Activated CD4-positive, CD25-positive, alpha-beta regulatory T cell treated with anti-CD3 and anti-CD28 coated beads, Interleukin-2, amount 50 U/mL, for 72 hours (primary cell): ENCODE measurements at places on chromosomes 12 and 14.

- DNase-seq = no peak
These were observed 15.7 kb upstream of the KCNA1 start for GRCh38 chr12:4894019-4894418.

DNA sequence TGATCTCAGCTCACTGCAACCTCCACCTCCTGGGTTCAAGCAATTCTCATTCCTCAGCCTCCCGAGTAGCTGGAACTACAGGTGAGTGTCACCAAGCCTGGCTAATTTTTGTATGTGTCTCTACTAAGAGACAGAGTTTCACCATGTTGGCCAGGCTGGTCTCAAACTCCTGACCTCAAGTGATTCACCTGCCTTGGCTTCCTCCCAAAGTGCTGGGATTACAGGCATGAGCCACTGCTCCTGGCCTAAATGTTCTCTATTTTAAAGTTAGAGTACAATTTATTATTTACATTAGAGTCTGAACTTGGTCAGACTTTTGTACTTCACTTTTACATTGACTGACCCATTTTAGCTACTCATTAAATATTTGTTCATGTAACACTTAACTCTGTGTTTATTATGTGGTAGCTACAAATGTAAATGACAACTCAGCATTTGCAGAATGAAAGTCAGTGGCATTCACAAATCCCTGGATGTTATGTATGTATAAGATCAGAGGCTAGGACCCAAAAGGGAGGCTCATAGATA lies 409.6 kb downstream of the APAF1 start:
- DNase-seq = no peak

- DNase-seq = no peak
These were observed 271.0 kb upstream of the RTL1 start for GRCh38 chr14:101174522-101174838.

GRCh38 chr12:106097011-106097410 lies 41.7 kb downstream of the NUAK1 start:
- no peak for DNase-seq

DNA sequence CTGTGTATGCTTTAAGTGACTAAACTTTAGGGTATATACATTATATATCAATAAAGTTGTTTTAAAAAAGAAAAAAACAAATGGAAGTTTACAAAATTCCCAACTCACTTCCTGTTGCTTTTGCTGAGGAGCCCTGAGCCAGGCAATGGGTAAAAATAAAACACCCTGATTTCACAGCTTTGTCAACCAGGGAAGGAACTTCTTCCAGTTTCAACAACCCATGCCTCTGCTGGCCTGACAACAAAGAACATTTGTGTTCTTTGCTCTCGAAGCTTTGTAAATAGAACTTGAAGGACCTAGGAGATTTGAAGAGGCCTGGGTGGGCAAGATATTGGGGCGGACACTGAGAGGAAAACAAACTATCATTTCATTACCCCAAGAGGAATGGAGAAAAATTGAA lies 141.2 kb upstream of the NOS1 start:
- DNase-seq = no peak

- DNase-seq = no peak
These were observed 285.8 kb downstream of the ADGRD1 start for GRCh38 chr12:131239384-131240094.
